ENCODE measurements at places on chromosomes 11 and 22. TPM values are rescaled to one million over a fixed set of nuclear protein-coding genes. Genes with fewer than 3 reads are reported as not detected.
A peak's percentile ranks its signal among the peaks of the same experiment; 100 is the strongest.

The FOSL1 gene
- 11.6 TPM for total RNA-seq

The MPZL3 gene
- total RNA-seq: not detected

The KRTAP5-7 gene
- total RNA-seq: not detected

The LRRC10B gene
- not detected for total RNA-seq

The TECTA gene
- 1.2 TPM for total RNA-seq

The OR4A15 gene
- not detected for total RNA-seq

The PIWIL4 gene
- total RNA-seq: 0.73 TPM

The ZNRF3 gene
- 12.3 TPM for total RNA-seq

The CASP5 gene
- not detected for total RNA-seq

The EMID1 gene
- 4.0 TPM for total RNA-seq

The PLAAT4 gene
- total RNA-seq: 15.8 TPM

The UPK3A gene
- not detected for total RNA-seq

The OR52I1 gene
- not detected for total RNA-seq

DNA sequence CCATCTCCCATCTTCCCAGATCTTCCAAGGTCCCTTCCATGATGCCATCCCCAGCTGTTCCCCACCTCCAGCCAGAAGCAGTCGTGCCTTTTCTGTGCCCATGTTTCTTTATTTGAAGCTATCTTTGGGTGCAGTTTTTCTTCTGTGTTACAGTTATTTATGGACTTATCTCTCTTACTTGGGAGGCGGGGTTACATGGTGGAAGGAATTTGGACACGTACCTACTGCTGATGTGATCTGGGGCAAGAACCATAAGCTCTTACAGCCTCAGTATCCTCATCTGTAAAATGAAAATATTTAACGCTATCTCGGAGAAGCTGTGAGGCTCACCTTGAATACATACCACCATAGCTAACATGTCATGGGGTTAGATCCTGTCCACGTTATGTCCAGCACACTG lies 98.9 kb downstream of the ZBTB16 start:
- no peak for DNase-seq

DNA sequence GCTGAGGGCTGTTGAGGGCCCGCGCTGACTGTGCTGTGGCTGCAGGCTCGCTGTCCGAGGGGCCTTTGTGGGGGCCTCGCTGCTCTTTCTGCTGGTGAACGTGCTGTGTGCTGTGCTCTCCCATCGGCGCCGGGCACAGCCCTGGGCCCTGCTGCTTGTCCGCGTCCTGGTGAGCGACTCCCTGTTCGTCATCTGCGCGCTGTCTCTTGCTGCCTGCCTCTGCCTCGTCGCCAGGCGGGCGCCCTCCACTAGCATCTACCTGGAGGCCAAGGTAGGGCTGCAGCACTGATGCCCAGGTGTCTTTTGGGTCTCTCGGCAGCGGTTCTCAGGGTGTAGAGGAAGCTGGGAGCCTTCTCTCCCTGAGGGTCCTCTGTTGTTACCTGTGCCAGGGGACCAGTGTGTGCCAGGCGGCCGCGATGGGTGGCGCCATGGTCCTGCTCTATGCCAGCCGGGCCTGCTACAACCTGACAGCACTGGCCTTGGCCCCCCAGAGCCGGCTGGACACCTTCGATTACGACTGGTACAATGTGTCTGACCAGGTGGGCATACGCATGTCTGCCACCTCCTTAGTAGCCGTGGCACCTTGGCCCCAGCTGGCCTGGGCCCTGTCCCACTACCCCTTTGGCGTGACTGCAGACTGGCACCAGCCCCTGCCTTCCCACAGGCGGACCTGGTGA lies 2.2 kb downstream of the GPR137 start:
- DNase-seq: no peak

- DNase-seq: no peak
These were observed 10.5 kb downstream of the STARD10 start for GRCh38 chr11:72783144-72783905.

- DNase-seq: no peak
These were observed 19.2 kb downstream of the ACO2 start for GRCh38 chr22:41488076-41488475.

DNA sequence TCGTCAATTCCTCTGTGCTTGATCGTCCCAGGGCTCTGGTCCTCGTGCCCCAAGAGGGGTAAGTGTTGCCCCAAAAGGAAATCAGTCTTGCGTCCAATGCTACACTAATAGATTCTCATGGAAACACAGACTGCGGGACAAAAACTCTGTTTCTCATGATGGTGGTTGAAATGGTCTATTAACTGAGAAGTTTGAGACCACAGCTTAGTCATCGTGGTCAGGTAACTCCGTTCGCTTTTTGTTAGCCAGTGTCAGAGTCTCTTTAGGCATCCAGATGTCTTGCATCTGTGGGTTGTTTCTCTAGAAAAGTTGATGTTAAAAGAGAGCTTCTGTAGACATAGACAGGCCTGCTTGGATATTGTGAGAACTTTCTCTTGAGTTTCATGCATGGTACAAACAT lies 104.6 kb upstream of the SORL1-AS1 start:
- no peak for DNase-seq

- no peak for DNase-seq
These were observed 1.4 kb downstream of the CELSR1 start for GRCh38 chr22:46535876-46536536.

- no peak for DNase-seq
These were observed 1335.9 kb downstream of the TBC1D22A start for GRCh38 chr22:48098243-48098920.

DNA sequence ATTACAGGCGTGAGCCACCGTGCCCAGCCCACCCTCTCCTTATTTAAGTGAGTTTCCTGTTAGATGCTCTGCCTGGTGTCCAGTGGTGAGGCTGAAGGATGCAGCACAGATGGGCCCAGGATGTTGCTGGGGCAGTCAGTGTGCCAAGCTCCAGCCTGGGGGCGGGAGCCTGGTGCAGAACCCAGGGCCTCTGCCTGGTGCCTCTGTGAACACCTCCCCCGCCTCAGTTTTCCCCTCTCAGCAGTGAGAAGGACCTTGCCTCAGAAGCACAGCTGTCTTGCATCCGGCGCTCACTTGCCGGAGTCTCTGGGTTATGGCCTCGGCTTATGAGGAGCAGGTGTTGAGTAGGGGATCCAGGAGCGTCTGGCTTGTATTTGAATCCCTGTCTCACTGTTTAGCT lies 116.2 kb downstream of the KIAA1671 start:
- no peak for DNase-seq

- peak; percentile 52 for DNase-seq
These were observed 56.6 kb downstream of the LMO2 start for GRCh38 chr11:33835143-33835878.

- DNase-seq: no peak
These were observed 23.1 kb upstream of the GLYATL2 start for GRCh38 chr11:58867556-58867955.

DNA sequence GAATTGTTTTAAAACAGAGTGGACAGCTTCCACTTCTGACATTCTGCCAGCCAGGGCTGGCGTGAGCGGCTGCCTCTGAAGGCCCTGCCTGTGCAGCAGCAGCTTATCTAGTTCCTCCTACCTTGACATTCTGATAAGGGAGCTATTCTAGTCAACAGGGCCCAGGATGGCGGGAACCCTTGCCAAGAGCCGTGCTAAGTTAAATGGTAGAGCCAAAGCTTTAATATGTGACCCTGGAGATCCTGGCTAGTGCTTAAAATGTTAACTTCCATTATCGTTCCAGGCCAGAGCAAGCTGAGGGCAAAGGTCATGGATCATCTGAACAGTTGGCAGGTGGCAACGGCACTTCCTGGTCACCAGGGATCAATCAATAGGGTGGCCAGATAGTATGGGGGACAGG lies 3.5 kb downstream of the KCNJ5 start:
- no peak for DNase-seq

DNA sequence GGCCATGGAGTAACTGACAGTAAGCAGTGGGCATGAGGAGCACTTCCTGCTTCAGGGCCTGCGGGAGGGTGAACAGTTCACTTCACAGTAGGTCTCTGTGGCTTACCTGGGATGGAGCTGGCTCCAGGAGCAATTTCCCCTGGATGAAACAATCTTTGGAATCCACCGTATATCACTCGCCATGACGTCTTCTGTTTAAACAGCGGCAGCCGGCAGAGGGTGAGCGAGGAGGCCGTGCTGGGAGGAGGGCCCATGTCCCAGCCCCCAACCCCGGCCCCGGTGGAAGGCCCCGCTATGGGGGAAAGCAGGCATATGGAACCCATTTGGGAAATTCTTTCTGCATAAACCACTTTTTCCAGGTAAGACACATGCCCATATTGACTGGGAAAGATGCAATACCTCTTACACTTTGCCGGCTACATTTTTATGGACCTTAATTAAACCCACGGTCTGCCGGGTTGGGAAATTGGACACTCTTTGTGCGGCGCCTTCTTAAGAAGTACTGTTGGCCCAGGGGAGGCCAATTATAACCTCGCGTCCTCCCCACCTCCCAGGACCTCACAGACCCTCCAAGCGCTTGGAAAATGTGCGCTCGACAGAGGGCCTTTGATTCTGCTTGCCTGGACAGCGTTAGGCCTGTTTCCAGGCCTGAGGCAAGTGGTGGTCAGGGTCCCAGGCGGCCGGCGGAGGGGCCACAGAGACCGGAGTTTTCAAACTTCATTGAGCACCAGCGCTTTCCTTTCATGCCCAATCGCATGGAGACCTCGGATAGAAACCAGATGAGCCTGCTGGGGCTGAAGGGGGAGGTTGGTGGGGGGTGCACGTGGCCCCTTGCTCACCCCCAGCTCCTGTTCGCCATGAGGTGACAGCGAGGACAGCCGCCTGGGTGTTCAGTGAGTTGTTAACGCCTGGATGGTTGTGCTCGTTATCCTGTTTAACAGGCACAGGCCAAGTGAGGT lies 40.4 kb downstream of the SMIM38 start:
- no peak for DNase-seq

GRCh38 chr11:9708544-9708943 lies 44.7 kb downstream of the SWAP70 start:
- peak; percentile 77 for DNase-seq

DNA sequence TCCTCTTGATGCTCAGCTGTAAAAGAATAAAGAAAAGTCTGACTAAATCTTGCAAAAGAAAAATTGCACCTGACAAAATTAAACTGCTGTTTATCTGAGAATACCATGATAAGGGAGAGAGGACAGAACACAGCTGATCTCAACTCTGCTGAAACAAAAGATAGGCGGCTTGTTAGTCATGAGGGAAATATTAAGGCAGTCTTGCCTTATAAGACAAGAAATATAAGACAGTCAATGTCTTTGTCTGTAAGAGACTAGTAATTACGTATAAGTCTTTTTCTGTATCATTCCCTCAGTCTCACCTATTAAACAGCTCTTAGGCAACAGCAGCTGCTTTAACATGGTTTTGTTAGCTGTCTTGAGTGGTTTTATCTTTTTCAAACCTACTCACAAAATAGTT lies 296.6 kb downstream of the LUZP2 start:
- no peak for DNase-seq

GRCh38 chr11:102989379-102990047 lies 34.0 kb upstream of the MMP13 start:
- DNase-seq: no peak

- no peak for DNase-seq
These were observed 346.6 kb upstream of the CCDC179 start for GRCh38 chr11:23206741-23207336.

GRCh38 chr11:47856186-47856585 lies 8.0 kb upstream of the NUP160 start:
- DNase-seq: no peak

GRCh38 chr11:10727146-10727851 lies 23.7 kb upstream of the CTR9 start:
- no peak for DNase-seq

- DNase-seq: peak; percentile 75
These were observed 12.0 kb downstream of the BRSK2 start for GRCh38 chr11:1401656-1402221.

GRCh38 chr11:18203723-18204122 lies 31.1 kb downstream of the MRGPRX4 start:
- peak; percentile 6 for DNase-seq

- DNase-seq: no peak
These were observed 52.4 kb downstream of the UBASH3B start for GRCh38 chr11:122707901-122708300.

DNA sequence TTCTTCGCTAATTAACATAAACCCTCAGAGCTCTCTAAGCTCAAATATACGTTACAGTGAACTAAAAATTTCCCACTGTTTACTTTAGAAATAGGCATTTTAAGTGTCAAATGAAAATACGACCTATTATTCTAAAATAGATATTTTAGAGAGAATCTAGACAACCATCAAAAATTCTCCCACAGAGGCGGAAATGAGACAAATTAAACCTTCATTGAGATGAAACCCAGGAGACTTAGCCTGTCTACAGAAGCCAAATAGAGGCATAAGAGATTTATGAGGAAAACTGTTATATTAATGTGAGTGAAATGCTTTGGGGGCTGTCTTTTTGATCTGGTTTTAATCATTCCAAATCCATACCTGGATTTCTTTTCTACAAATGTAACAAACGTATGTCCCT lies 232.0 kb upstream of the GRIA4 start:
- no peak for DNase-seq

GRCh38 chr11:96188243-96189006 lies 154.6 kb downstream of the MAML2 start:
- DNase-seq: no peak

All from myocyte (in vitro differentiated cells).